Uterine smooth muscle cell (primary cell): ENCODE measurements at places on chromosomes 16 and 17. TPM values are rescaled to one million over a fixed set of nuclear protein-coding genes. Genes with fewer than 3 reads are reported as not detected.

HBA1 gene
- not detected in 2 replicates for total RNA-seq

XAF1 gene
- total RNA-seq = 20.5 and 60.1 TPM in 2 replicates

NKD1 gene
- under 0.01 TPM in 2 replicates for total RNA-seq

DPEP2 gene
- not detected in 2 replicates for total RNA-seq

STX8 gene
- 69.5 and 85.5 TPM in 2 replicates for total RNA-seq

CTF1 gene
- 2.2 and 3.0 TPM in 2 replicates for total RNA-seq

NLRC5 gene
- total RNA-seq = 16.7 and 22.2 TPM in 2 replicates

TEKT5 gene
- total RNA-seq = not detected in 2 replicates

HNF1B gene
- total RNA-seq = under 0.01 TPM in 1 of 2 replicates, not detected in the other

CALB2 gene
- total RNA-seq = 0.22 and 0.50 TPM in 2 replicates

FSCN2 gene
- 1.5 and 4.6 TPM in 2 replicates for total RNA-seq

IGFALS gene
- under 0.01 and 0.50 TPM in 2 replicates for total RNA-seq

TBX6 gene
- total RNA-seq = 0.11 and 0.12 TPM in 2 replicates

NPIPA1 gene
- 68.8 and 70.5 TPM in 2 replicates for total RNA-seq

HOXB1 gene
- not detected in 2 replicates for total RNA-seq

CA4 gene
- not detected in 2 replicates for total RNA-seq

CCDC200 gene
- not detected in 2 replicates for total RNA-seq

XYLT1 gene
- total RNA-seq = 17.0 and 22.7 TPM in 2 replicates

CDC6 gene
- 24.0 and 41.8 TPM in 2 replicates for total RNA-seq

KRT24 gene
- not detected in 2 replicates for total RNA-seq

SLFN5 gene
- 139 and 188 TPM in 2 replicates for total RNA-seq

KRTAP4-6 gene
- not detected in 2 replicates for total RNA-seq

DOC2A gene
- total RNA-seq = 0.22 and 0.62 TPM in 2 replicates

DPEP2NB gene
- not detected in 2 replicates for total RNA-seq

SOST gene
- not detected in 2 replicates for total RNA-seq

ABCA3 gene
- 0.89 and 1.5 TPM in 2 replicates for total RNA-seq

FAM222B gene
- total RNA-seq = 1.8 and 2.0 TPM in 2 replicates

RASL10B gene
- total RNA-seq = 1.5 and 6.1 TPM in 2 replicates

SPDYE4 gene
- not detected in 2 replicates for total RNA-seq

NUFIP2 gene
- total RNA-seq = 24.8 and 30.6 TPM in 2 replicates

KRT23 gene
- 0.50 and 0.55 TPM in 2 replicates for total RNA-seq

CES3 gene
- total RNA-seq = 0.25 and 0.55 TPM in 2 replicates

KRT28 gene
- total RNA-seq = not detected in 2 replicates

BOLA2 gene
- 27.1 and 37.4 TPM in 2 replicates for total RNA-seq

CLEC10A gene
- total RNA-seq = not detected in 2 replicates

ANKRD40CL gene
- not detected in 2 replicates for total RNA-seq

KRT17 gene
- total RNA-seq = 1.00 and 1.5 TPM in 2 replicates

CTRB2 gene
- total RNA-seq = not detected in 2 replicates

ABI3 gene
- total RNA-seq = 0.11 TPM in 1 of 2 replicates, not detected in the other

CBFA2T3 gene
- total RNA-seq = not detected in 2 replicates

IL34 gene
- total RNA-seq = 2.0 and 6.2 TPM in 2 replicates
